ENCODE measurements at places on chromosomes 4 and X. TPM values are rescaled to one million over a fixed set of nuclear protein-coding genes. Genes with fewer than 3 reads are reported as not detected.
A peak's percentile ranks its signal among the peaks of the same experiment; 100 is the strongest.

The PCDH11X gene
- not detected for total RNA-seq

The AMBN gene
- not detected for total RNA-seq

The C4orf51 gene
- not detected for total RNA-seq

The SLIT2 gene
- not detected for total RNA-seq

The EDA2R gene
- total RNA-seq: 0.53 TPM

The TEC gene
- 3.2 TPM for total RNA-seq

The WNK3 gene
- not detected for total RNA-seq

DNA sequence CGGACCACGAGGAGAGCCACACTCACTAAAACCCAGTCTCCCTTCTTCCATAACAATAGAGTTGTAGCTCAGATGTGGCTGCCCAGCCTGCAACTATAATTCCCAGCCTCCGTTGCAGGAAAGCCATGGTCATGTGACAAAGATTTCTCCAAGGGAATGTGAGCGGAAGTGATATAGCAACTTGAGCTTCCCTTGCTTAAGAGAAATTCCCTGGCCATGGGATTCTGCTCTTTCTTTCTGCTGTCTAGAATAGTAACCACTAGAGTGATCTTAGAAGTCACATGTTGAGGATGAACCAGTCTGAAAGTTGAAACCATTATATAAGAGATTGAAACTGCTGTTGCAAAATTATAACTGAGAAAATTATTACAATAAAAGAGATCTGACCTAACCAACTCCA lies 86.4 kb upstream of the MED14 start:
- no peak for DNase-seq

GRCh38 chr4:63275491-63275890 lies 1133.8 kb downstream of the TECRL start:
- DNase-seq: no peak

DNA sequence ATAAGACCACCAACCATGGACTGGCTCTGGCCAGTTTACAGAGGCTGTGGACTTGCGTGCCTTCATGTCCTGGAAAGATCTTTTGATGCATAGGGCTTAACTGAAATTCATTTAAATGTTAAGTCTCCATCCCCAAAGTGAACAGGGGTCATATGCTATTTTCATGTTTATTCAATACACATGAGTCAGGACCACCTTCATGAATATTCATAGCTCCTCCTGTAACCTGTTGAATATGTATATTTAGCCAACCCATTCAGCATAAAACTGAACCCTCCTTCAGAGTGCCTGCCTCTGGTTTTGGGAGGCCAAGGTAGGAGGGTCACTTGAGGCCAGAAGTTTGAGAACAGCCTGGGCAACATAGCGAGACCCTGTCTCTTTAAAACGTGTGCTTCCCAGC lies 7.1 kb downstream of the CTPS2 start:
- no peak for DNase-seq

- no peak for DNase-seq
Measured at GRCh38 chr4:139633195-139633594, 32.4 kb upstream of the MGST2 start.

DNA sequence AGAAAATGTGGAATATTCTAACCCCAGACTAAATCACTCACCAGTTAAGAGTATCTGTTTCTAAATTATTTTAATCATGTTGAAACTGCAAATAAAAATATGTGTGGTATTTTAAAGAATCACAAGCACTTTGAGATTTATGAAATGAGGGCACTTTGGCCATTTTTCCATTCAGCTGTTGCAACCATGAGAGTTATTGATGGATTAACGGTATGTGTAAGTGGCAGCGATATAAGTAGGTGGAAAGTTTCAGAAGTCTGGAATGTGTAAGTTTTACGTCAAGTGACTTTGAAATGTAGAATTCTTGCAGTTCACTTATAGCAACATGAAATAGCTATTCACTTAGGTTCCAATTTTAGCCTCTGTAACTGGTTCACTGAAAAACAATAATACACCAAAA lies 905.1 kb upstream of the SLIT2 start:
- no peak for DNase-seq

- no peak for DNase-seq
Measured at GRCh38 chr4:174037631-174038030, 245.8 kb downstream of the FBXO8 start.

DNA sequence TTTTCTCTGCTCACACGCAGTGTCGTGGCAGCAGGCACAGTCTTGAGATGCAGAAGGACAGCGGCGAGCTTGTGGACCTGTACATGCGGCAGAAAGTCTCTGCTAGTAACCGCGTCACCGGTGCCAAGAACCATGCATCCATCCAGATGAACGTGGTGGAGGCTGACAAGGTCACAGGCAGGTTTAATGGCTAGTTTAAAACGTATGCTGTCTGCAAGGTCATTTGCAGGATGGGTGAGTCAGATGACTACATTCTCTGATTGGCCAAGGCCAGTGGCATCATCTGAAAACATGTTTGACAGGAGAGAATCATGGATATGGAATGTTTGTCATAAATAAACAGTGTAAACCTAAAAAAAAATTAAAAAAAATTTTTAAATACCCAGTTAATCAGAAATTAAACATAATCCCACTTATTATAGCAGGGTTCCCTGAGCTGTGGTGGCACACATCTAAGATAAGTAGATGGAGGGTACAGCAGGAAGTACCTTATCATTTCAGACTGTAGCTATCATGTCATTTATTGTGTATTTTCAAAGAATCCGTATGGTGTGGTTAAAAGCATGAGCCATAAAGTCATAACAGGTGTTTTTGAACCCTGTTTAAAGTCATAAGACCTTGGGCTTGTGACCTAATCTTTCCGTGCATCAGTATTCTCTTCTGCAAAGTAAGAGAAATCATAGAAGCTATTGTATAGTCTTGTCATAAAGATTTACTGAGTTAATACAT lies 7.5 kb upstream of the BMP2K start:
- no peak for DNase-seq

DNA sequence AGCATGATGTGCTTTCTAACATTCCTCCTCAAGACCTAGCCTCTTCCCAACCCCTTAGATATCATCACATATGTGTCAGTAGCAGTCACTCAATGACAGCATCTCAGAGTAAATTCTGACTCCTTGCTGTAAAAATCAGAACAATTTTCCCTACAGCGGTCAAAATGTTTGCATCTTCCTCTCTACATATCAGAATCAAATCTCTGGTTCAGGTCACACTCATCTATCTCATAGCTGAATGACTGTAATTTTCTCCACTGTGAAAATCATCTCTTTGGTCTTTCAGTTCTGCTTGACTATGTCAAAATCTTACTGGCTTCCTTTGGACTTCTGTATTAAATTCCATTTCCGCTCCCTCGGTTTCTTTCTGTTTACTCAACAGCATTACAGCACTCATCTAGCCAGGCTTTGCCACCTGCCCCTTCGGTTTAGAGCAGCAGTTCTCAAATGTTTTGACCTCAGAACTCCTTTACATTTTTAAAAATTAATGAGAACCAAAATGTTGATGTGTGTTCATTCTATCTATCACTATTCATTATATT lies 57.3 kb downstream of the AGA start:
- DNase-seq: no peak

GRCh38 chr4:74104145-74104544 lies 5.2 kb upstream of the CXCL2 start:
- DNase-seq: no peak

- peak; percentile 51 for DNase-seq
Measured at GRCh38 chr4:133483600-133484246, 334.6 kb downstream of the PCDH10 start.

DNA sequence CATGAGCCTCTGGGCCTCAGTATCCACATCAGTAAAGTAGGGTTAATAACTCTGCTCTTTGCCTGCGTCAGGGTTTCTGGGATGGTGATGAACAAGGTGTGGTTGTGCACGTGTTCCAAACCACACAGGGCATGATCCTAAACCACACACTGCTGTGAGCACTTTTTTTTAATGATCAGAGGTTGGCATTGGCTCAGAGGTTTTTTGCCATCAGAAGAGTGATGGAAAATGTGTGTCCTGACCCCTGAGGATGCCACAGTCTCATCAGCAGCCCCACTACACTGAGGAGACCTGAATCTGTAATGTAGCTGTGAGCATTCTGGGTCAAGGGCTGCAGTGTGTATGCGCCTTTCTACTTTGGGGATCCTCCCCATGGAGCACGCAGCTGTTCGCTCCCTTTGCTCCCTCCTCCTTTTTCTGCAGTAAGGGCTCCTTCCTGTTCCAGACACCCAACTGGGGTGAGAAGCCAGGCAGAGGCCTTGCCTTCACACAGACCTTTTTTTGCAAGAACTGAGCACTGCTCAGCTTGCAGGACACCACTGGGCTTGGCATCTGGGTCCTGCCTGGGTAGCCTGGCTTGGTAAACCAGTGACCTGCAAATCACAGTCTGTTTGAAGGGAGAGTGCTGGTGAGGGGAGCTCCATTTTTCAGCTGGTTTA lies 87.5 kb downstream of the MAMLD1 start:
- DNase-seq: no peak

- no peak for DNase-seq
Measured at GRCh38 chr4:16721613-16722291, 176.7 kb downstream of the LDB2 start.

DNA sequence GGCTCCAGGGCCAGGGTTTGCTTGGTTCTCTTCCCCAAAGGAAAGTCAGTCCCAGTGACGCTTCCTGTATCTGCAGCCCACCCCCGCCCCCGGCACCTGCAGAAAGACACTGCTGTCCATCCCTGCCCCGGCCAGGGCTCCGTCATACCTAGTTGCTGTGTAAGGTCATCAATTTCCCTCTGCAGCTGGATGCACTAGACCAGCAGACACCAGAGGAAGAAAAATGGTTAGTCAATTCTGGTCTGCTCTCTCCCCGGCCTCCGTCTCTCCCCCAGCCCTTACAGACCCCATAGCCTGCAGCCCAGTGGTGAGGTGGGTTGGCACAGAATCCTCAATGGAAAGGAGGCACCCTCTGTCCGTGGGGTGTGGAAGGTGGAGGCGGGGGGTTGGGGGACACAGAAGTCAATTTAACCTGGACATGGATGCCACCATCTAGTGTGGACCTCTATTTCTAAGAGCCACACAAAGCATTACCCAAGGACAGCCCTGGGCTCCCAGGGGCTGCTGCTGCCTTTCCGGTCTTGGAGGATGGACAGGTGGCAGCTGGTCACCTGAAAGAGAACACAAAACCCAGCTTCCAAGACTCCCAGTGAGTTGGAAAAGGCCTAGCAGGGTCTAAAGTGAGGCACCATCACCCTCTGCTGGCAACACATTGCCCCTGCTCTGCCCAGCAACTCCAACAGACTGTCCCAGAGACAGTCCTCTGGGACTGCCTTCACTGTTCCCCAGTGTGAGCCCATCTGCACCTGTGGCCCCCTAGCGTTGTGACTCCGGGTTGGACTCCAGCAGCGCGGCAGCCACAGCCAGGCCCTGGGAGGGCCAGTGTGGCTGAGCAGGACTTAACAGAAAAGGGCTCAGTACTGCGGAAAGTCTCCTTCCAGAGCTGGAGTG lies 40.2 kb upstream of the NHSL2 start:
- DNase-seq: peak; percentile 77

DNA sequence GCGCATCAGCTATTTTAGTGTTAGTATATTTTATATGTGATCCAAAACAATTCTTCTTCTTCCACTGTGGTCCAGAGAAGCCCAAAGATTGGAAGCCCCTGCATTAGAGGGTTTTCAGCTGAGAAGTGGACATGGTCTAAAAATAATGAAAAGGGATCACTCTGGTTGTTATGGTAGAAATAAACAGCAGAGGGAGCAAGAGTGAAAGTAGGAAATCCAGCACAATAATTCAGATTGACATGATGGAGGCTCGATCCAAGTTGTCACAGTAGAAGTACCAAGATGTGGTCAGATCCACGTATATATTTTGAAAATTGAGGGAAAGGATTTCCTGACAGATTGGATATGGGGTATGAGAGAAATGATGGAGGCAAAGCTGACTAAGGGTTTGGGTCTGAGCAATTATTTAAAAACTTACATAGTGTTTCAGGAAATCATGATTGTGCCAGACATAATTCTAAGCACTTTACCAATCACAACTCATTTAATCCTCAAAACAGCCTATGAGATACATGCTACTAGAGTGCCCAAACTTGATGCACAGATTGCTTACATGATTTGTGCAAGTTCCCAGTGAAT lies 17.0 kb upstream of the TMEM144 start:
- peak; percentile 54 for DNase-seq

- no peak for DNase-seq
Measured at GRCh38 chrX:115260330-115260729, 26.4 kb upstream of the LRCH2 start.

DNA sequence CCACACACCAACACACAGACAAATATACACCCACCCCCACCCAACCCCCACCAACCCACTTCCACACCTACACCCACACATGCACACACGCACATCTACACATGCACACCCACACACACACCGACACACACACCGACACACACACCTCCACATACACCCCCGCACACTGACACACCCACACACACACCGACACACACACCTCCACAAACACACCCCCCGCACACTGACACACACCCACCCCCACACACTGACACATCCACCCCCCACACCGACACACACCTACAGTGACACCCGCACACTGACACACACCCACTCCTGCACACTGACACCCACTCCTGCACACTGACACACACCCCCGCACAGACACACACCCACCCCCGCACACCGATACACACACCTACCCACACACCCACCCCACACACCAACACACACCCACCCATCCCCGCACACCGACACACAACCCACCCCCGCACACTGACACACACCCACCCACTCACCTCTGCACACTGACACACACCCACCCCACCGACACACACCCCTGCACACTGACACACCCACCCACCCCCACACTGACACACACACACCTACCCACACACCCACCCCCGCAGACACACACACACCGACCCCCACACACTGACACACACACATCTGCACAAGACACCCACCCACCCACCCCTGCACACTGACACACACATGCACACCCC lies 31.1 kb downstream of the FGFRL1 start:
- no peak for DNase-seq

GRCh38 chr4:18197467-18197866 lies 175.9 kb upstream of the LCORL start:
- no peak for DNase-seq

DNA sequence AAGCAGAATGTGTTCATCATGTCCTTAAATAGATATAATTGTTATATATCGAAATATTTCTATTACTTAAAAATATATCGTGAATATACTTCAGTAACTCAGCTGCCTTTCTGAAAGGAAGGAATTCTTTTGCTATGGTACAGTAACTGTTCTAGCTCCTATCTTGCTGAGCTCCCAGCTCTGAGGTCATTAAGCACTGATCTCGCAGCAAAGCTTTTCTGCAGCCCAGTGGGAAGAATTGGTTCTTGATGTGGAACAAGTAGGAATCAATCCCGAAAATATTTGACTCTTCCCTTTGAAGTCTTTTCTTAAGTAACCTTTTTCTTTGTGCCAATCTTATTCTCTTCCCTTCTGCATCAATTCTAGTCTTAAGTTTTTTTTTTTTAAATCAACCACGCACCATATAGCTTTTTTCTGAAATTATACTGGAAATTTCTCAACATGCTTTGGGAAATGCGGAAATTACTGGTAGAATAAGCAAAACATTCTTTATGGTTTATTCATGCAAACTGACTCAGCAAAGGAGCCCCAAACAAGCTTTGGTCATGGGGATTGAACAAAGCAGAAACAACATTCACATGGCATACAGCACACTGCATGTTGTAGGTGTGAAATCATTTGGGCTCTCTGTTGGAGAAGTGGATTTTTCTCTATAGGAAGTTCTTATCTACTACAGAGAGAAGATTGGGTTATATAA lies 428.9 kb upstream of the GNPDA2 start:
- DNase-seq: no peak

Data from HT-29 (cell line).